ENCODE measurements at places on chromosomes 6 and 20.

DNA sequence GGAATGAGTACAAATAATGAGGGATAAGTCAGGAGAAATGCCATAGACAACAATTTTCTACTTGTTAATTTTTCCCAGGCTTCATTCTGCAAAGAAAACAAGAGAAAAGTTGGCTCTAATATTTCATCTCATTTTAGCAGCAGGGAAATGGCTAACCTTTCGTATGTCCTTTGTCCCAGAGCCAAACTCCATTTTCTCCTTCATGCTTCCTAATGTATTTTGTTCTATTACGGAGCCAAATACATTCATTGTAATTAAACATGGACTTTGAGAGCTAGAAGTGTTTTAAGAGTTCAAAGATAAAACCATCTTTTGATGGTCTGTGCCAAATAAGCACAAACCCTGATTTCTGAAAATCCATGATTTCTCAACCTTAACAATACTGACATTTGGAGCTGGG is 136.9 kb downstream of the PTCHD4 start:
- H3K27me3 ChIP-seq: no peaks in the 10 kb centered on the region
- no peak for DNase-seq
- H3K4me1 ChIP-seq: no peaks in the 10 kb centered on the region
- no peaks in the 10 kb centered on the region for H3K36me3 ChIP-seq
- H3K4me3 ChIP-seq: no peak overlapping the region
- no peak overlapping the region for H3K27ac ChIP-seq

- peaks cover 13% of the 10 kb centered on the region for H3K4me1 ChIP-seq
- DNase-seq: no peak
- no peak overlapping the region for H3K4me3 ChIP-seq
- H3K27me3 ChIP-seq: no peaks in the 10 kb centered on the region
These were observed 3.6 kb downstream of the EPB41L2 start for GRCh38 chr6:131059486-131059885.

GRCh38 chr20:44089987-44090674 is 96.9 kb downstream of the JPH2 start:
- no peak overlapping the region for H3K27ac ChIP-seq
- H3K4me1 ChIP-seq: no peaks in the 10 kb centered on the region
- H3K36me3 ChIP-seq: no peaks in the 10 kb centered on the region

GRCh38 chr6:110564703-110565421 is 88.4 kb upstream of the SLC22A16 start:
- no peaks in the 10 kb centered on the region for H3K27me3 ChIP-seq
- no peak overlapping the region for H3K4me3 ChIP-seq
- no peak for DNase-seq
- no peaks in the 10 kb centered on the region for H3K36me3 ChIP-seq

DNA sequence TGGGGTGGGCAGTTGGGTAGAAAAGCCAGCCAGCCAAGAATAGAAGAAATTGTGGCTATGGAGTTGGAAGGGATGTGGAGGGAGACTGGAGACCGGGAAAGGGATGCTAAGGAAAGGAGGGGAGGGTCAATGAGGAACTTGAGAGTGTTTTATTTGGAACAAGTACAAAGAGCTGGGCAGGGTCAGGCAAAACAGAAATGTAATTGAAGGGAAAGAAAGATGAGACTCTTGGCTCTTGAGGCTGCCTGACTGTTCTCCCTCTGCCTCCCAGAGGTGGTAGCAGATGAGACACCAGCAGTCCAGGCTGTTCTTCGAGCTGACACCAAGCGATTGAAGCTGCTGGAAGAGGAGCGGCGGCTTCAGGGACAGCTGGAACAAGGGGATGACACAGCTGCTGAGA is 12.7 kb downstream of the ABCF1 start:
- H3K4me3 ChIP-seq: no peak overlapping the region
- H3K36me3 ChIP-seq: peaks cover 89% of the 10 kb centered on the region
- H3K27ac ChIP-seq: no peak overlapping the region
- no peaks in the 10 kb centered on the region for H3K4me1 ChIP-seq
- H3K27me3 ChIP-seq: no peaks in the 10 kb centered on the region

DNA sequence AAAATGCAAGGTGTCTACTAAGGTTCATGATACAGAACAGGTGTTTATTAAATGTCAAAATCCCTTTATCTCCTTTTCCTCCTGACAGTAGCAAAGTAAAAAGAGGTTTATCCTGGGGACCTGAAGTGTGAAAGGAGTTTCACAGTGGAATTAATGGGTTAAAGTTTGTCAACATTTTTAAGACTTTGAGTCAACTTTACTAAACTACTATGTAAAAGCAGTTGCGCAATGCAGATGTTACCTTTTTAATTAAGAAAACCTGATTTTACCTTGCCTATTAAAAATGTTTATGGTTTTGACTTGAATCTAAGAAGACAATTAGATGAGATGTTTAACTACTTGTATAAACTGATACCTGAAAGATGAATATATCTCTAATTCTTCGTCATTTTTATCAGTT is 14.6 kb downstream of the PKIB start:
- H3K36me3 ChIP-seq: no peaks in the 10 kb centered on the region
- no peak overlapping the region for H3K4me3 ChIP-seq
- H3K4me1 ChIP-seq: no peaks in the 10 kb centered on the region
- no peak overlapping the region for H3K27ac ChIP-seq
- DNase-seq: no peak
- no peaks in the 10 kb centered on the region for H3K27me3 ChIP-seq

- no peak overlapping the region for H3K4me3 ChIP-seq
- H3K27me3 ChIP-seq: no peaks in the 10 kb centered on the region
- no peak for DNase-seq
- H3K27ac ChIP-seq: no peak overlapping the region
- no peaks in the 10 kb centered on the region for H3K36me3 ChIP-seq
- no peaks in the 10 kb centered on the region for H3K4me1 ChIP-seq
These were observed 179.4 kb upstream of the AFDN start for GRCh38 chr6:167647306-167647705.

- H3K27ac ChIP-seq: no peak overlapping the region
- H3K4me1 ChIP-seq: no peaks in the 10 kb centered on the region
- H3K36me3 ChIP-seq: no peaks in the 10 kb centered on the region
- no peak overlapping the region for H3K4me3 ChIP-seq
- no peak for DNase-seq
These were observed 217.8 kb downstream of the MAFB start for GRCh38 chr20:40471261-40471629.

DNA sequence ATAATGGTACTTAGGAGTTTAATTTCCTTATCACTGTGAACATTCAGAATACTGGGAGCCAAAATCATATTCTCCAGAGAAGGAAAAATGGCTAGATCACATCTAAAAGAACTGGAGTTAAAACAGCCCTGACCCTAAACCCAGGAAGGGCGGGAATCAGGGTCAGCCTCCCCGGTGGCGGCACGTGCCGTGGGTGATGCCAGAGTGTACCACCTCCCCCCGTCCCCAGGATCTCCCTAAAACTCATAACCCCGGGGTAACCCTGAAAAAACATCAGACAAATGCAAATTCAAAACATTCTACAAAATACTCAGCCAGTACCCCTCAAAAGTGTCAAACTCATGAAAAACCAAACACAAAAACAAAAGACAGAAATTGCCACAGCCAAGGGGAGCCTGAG is 148.3 kb downstream of the DLL1 start:
- H3K4me3 ChIP-seq: no peak overlapping the region
- H3K4me1 ChIP-seq: peaks cover 23% of the 10 kb centered on the region
- no peaks in the 10 kb centered on the region for H3K36me3 ChIP-seq

DNA sequence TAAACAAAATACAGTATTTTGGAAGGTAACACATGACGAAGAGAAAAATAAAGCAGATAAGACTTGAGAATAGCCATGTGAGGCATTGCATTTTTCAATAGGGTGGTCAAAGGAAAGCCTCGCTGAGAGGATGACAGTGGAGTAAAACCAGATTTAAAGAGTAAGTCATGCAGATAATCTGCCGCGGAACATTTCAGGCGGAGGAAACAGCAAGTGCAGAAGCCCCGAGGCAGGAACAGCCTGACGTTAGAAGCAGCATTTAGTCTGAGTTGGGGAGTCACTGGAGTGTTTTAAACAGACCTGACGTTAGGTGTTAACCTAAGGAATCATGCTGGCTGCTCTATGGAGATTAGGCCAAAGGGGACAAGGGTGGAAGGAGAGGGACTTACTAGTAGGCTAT is 65.0 kb upstream of the VSTM2L start:
- no peak overlapping the region for H3K27ac ChIP-seq
- no peaks in the 10 kb centered on the region for H3K4me1 ChIP-seq
- DNase-seq: no peak
- no peak overlapping the region for H3K4me3 ChIP-seq
- H3K36me3 ChIP-seq: peaks cover 2% of the 10 kb centered on the region

GRCh38 chr20:50460608-50461267 is 49.4 kb upstream of the PTPN1 start:
- DNase-seq: peak; percentile 62
- H3K36me3 ChIP-seq: no peaks in the 10 kb centered on the region
- no peak overlapping the region for H3K27ac ChIP-seq
- H3K4me3 ChIP-seq: no peak overlapping the region
- H3K4me1 ChIP-seq: no peaks in the 10 kb centered on the region
- peaks cover 23% of the 10 kb centered on the region for H3K27me3 ChIP-seq

- no peak overlapping the region for H3K4me3 ChIP-seq
- H3K4me1 ChIP-seq: no peaks in the 10 kb centered on the region
- H3K36me3 ChIP-seq: no peaks in the 10 kb centered on the region
- no peak for DNase-seq
- H3K27me3 ChIP-seq: no peaks in the 10 kb centered on the region
- no peak overlapping the region for H3K27ac ChIP-seq
These were observed 98.2 kb upstream of the NAA20 start for GRCh38 chr20:19918965-19919329.
